Cardiac fibroblast (primary cell): ENCODE measurements at places on chromosomes 2 and 18.

- DNase-seq, result peak; percentile 75
Observed at GRCh38 chr2:161136696-161137324, 23.4 kb upstream of the TANK start.

DNA sequence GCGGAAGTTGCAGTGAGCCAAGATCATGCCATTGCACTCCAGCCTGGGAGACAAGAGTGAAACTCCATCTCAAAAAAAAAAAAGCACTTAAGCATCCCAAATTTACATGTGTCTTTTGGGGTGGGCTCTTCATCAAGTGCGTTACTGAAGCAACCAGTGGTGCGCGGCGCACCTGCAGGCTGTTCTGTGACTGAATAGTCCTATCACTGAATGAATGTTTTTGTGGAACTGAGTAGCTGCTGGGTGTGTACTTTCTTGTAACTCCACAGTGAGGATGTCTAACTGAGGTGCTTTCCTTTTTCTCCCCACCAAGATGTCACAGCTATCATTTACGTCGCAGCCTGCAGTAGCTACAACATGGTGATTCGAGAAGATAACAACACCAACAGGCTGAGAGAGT, 17.0 kb downstream of the CHMP1B start:
- DNase-seq, result no peak

- DNase-seq, result peak; percentile 53
Observed at GRCh38 chr2:98479959-98480524, 35.4 kb downstream of the INPP4A start.

DNA sequence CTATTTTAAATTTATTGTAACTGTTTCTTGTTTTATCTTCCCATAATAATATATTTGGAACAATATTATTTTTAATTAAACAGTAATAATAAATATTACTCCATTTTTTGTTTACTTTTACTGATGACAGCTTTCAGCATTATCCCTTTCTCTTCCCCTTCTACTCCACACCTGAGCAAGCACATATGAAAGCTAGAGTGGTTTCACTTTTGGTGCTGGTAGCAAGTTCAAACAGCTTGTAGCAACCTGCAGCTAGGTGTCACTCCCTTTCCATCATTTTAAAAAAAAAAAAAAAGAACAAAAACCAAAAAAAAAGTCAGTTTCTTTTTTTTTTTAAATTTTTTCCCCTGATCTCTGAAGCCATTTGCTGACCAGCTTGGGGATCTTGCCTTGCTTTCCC, 801.8 kb downstream of the CCDC85A start:
- no peak for DNase-seq

DNA sequence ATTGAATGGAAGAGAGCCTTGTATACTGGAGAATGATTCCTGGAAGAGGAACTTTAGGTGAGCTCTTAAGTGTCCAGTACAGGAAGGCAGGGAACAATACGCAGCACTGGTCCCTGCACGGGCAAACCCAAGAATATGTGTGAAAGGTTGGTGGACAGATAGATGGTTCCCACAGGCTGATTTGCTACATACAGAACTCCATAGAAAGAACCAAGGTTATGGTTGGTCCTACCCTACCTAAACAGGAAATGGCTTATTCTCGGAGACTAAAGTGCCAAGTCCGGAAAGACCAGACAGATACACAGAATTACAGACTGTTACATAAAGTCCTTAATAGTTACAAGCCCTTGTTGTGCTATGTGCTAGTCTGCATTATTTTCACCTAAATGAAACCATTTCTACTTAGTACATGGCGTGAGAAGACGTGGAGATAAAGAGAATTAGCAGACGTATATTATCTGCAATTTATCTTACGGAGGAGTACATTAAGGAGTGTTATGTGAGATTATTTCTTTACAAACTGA, 1.2 kb downstream of the REV1 start:
- DNase-seq, result peak; percentile 52

- no peak for DNase-seq
Observed at GRCh38 chr2:149155196-149155969, 116.9 kb downstream of the LYPD6B start.

GRCh38 chr2:99636144-99637034, 146.6 kb upstream of the REV1 start:
- peak; percentile 5 for DNase-seq

- peak; percentile 70 for DNase-seq
Observed at GRCh38 chr2:105919826-105920225, 175.1 kb downstream of the NCK2 start.

DNA sequence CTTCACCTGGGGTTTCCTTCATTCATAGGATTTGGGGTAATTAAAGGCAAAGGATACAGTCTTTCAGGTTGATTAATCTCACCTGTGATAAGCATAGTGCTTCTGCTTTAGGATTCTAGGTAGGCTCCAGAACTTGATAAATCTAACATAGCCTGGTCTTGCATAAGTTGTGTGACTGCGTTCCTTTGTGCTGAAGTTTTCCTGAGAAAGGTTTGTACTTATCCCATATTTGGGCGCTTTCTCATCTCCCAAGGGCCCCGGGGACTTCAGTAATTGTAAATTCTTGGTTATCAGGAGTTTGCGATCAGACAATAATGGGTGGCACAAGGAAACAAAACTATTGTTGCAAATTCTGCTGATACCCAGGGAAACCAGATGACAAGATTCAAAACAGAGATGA, 53.1 kb downstream of the MTCL1 start:
- DNase-seq, result no peak

- DNase-seq, result no peak
Observed at GRCh38 chr2:216951171-216951570, 91.3 kb upstream of the TNP1 start.

DNA sequence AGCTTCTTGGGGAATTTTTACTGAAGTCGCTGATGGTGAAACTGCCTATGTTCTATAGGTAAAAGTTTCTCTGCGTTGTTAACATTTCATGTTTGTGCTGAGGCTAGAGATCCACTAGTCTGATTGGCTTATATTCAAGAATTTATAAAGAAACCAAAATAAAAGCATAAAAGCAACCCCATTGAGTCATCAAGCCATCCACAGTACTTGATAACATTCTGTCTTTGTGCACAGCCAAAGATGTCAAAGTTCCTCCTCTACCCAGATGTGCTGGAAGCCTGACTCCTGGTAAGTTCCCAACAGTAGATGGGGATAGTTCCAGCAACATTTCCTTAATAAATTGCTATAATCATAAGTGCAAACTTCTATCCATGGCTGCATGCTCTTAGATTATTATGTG, 107.8 kb downstream of the TANC1 start:
- peak; percentile 93 for DNase-seq

DNA sequence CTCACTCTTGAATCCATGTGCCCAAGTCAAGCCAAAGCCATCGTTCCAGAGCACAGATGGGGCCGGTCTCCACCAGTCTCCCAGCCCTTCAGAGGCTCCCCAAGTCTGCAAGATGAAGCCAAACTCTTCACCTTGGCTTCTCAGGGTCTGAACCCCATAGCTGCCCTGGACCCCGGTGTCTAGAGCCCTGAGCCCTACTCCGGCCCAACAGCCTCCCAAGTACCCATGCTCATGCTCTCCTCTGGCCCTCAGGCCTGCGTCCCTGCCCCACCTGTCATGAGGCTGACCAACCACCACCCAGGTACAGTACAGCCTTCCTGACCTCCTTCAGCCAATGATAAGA, 46.0 kb downstream of the ZNF516 start:
- DNase-seq, result no peak

GRCh38 chr2:213991453-213992108, 419.3 kb upstream of the VWC2L start:
- peak; percentile 13 for DNase-seq

DNA sequence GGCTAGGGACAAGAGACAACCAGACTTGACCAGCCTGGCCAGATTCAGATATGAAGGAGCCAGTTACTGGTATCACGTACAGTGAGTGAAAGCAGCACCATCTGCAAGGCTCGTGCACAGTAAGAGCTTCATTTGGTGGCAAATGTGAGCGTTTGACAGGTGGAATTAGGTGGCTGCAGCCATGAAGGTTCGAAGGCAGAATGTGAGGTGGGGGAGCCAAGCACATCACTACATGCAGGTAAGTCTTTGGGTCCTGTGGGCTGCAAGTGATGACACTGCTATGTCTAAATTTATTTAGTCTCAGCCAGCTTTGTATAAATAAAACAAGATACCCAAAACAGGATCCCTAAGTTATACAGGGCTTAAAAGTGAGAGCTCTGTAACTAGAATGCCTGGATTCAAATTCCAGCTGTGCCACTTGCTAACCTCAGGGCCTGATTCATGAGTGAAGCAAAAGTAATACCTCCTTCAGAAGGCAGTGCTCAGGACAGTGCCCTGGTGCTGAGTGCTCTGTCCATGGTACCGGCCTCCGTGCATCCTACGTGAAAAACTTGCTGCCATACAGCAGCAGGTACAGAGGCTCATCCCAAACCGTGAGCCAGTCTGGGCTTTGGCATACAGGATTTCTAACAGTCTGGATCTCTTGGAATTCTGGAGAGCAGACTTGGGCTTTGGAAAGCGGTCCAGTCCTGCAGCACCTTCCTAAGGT, 18.6 kb downstream of the DDX18 start:
- DNase-seq, result peak; percentile 50

DNA sequence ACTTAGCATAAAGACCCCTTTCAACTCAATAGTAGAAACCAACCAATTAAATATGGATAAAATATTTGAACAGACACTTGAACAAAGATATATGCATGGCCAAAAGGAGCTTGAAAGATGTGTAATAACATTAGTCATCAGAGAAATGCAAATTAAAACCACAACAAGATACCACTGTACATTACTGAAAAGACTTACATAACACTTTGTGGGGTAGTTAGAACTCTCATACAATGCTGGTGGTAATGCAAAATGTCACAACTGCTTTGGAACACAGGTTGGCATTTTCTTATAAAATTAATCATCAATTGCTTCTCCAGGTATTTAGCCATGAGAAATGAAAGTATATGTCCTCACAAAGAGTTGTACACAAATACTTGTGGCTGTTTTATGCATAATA, 60.7 kb downstream of the TTC27 start:
- peak; percentile 52 for DNase-seq

- no peak for DNase-seq
Observed at GRCh38 chr2:237214030-237214675, 128.5 kb downstream of the COPS8 start.

- peak; percentile 33 for DNase-seq
Observed at GRCh38 chr2:10161961-10162441, 39.5 kb downstream of the RRM2 start.

GRCh38 chr2:24919506-24920097, 435 bp downstream of the ADCY3 start:
- no peak for DNase-seq

DNA sequence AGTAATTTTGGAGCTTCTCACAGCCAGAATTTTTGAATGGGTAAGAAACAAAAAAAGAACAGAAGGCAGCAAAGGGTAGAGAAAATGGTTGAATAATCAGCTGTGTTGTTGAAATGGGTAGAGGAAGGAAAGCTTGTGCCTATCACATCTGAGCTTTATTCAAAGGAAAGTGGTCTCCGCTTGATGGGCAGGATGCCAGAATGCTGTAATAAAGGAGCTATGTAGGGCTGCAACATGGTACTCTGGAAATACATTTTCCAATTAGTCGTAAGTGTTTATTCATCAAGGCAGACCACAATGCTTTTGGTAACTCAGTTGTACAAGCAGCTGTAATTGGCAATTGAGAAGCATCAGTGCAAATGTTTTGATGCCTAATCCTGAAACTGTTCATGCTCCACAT, 196.9 kb downstream of the ICOS start:
- DNase-seq, result no peak

DNA sequence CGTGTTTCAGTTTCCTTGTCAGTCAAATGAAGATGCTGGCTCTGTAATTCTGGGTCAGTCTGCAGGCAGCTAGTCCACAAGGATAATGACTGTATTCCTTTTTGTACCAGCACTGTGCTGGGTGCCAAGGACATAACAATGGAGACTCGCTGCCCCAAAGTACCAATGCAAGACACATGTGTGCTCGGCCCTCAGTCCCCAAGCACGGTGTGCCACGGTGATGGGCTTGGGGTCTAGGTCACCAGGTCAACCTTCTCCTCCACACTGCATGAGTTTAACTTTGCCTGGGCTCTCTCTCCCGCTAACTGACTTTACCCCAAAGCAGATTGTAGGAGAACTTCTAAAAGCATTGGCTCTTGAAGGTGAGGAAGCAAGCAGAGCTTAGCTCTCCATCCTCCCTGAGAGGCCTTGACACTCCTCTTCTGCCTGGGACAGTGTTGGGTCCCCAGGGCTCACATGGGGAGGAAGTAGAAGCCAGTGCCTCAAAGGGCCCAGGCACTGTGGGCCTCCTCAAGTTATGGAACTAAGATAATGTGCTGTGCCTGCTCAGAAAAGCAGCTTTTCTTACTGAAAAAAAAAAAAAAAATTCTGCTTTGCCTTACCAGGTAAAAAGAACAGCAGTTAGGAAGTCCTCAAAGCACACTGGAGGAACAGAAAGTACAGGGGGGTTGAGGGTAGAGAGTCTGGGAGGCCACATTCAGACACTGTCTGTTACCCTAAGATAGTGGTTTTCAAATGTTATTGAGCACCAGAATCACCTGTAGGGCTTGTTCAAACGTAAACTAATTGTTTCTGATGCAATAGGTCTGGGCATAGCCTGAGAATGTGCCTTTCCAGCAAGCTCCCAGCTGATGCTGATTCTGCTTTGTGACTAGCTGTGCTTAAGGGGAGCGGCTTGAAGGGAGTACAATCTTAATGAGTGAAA, 276.4 kb upstream of the CXCR4 start:
- no peak for DNase-seq

- no peak for DNase-seq
Observed at GRCh38 chr18:26700728-26701127, 152.4 kb upstream of the KCTD1 start.

- DNase-seq, result no peak
Observed at GRCh38 chr2:56021136-56021474, 97.5 kb upstream of the EFEMP1 start.

- no peak for DNase-seq
Observed at GRCh38 chr2:98084869-98085238, 2.1 kb upstream of the VWA3B start.

DNA sequence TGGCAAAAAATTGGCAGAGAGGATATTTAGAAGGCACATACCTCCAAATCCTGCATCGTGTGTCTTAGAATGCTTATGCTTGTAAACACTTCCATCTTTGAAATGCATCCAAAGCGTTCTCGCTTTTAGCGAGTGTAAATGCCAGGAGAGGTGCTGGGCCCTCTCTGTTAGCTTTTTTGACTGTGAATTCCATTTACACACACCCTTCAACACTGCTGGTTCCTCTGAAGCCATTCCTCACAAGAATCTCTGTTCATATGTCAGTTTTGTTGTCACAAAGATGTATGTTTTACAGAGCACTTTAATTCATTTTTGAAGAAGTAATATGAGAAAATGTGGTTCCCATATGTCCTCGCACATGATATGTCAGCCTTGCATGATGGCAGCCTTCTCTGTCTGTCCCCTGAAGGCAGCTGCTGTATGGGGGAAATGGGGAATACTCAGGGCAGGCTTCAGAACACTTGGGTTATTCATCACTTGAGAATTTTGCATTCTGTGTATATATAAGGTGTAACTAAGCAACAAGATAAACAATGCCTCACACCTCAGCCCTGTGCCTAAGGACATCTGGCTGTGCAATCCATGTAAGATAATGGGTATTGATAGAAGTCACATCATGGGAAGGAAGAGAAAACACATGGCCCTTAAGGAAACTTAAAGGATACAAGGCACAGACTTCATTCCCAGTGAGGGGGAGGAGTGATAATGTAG, 52.3 kb downstream of the RAB27B start:
- DNase-seq, result peak; percentile 76
